ENCODE measurements at places on chromosomes 1 and 21.

DNA sequence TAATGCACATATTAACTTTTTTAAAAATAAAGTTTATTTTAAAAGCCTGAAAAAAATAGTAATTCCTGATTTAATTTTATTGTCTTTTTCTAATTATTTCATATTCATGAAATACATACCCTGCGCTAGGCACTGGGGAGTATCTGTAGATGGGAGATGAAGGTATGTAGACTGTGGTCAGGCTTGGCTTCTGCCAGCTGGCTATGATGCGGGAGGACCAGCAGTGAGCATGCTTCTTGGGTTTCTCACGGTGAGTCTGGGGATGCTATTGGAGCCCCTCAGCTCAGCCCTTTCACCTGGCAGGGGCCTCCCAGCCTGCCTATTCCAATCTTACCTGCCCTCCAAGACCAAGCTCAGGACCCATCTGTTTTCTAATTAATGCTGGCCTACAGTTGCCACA, 138.4 kb downstream of the NOS1AP start:
- DNase-seq = no peak

GRCh38 chr21:42878678-42878992, 704 bp downstream of the WDR4 start:
- DNase-seq = no peak

DNA sequence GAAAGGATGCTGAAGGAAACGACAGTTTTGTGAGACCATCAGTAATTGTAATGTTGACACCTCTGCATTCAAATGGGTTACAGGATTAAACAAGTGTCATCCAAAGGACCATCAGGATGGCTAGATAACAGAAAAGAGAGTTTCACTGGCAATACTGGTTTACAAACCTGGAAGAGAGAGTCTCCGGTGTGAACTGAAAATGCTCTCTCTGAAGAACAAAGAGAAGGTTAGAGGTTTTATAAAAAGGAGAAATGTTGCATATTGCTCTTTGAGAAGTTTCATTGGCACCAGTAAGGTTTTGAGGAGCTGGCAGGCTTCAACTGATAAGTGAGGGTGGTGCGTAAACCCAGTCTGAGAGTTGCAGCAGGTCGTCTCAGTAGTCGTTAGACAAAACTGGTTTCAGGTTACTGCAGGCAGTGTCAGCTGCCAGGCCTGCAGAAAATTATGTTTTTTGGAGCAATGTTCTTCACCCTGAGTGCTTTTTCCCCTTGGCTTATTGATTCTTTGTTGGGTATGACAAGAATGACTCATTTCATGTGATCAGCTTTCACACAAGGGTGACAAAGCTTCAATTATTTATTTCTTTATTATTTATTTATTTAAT, 42.2 kb downstream of the KCNK1 start:
- no peak for DNase-seq

GRCh38 chr1:171699531-171699930, 42.3 kb downstream of the VAMP4 start:
- no peak for DNase-seq

GRCh38 chr1:58409336-58409735, 137.2 kb downstream of the OMA1 start:
- DNase-seq = no peak

DNA sequence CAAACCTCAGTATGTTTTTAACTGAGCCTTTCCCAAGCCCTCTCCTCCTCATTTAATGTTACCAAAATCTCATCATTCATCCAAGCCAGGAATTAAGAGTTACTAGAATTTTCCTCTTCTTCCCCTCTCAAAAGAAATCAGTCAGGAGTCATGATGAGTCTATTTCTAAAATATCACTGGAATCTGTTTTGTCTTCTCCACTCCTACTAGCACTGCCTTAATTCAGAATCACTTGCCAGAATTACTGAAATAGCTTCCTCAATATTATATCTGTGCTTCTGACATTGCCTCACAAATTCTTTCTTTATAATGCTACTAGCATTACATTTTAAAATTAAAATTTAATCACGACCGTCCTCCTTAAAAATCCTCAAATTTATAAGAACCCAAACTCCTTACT, 106.1 kb downstream of the PTGER3 start:
- DNase-seq = no peak

GRCh38 chr1:163315773-163316374, 5.9 kb upstream of the NUF2 start:
- DNase-seq = no peak

DNA sequence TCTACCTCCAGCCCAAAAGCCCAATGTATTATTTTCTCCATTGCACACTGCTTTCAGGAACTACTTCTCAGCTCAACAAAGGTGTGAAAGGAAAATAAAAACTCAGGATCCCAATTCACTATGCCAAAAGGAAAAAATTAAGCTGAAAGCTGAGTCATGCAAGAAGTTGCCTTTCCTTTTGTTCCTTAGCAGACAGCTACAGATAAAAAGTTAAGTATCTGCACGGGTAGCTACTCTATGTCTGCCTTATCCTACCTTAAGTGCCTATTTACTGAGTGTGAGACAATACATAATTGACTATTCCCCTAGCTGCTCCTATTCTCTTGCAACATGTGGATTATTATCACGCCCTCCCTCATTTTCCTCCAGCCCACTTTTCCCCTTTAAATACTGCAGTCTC, 84.1 kb downstream of the ADCY10 start:
- no peak for DNase-seq

DNA sequence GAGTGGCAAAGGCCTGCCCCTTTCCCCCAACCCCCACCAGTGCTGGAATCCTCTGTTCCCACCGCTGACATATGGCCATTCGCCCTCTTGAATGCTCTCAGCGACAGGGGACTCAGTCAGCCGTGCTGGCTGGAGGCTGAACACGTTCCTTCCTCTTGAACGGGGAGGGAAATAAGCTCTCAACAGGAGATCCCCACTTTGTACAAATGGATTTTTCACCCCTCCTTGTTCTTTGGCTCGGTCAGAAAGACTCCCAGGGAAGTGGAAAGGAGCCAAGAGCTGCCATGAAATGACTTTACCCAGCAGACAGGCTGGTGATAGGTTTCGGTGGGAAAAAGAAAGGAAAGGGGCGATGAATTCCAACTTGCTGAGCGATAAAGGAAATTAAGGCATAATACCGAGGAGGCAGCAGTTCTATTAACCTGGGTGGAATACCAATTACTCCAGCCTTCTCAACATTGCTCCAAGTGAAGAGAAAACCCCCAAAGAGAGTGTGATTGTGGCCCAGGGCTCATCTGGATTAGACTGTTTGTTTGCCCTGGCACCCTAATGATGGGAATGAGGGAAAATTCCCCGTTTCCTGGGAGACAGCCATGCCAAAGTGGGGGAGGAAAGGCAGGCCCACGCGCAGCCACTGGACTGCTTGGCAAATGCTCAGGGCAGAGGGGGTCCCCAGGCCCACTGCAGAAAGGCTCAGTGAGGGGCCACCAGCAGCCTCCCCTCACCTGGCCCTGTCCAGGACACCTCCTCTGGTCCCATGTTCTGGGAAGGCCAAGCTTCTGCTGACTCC, 23.9 kb downstream of the LRP8 start:
- DNase-seq = no peak

DNA sequence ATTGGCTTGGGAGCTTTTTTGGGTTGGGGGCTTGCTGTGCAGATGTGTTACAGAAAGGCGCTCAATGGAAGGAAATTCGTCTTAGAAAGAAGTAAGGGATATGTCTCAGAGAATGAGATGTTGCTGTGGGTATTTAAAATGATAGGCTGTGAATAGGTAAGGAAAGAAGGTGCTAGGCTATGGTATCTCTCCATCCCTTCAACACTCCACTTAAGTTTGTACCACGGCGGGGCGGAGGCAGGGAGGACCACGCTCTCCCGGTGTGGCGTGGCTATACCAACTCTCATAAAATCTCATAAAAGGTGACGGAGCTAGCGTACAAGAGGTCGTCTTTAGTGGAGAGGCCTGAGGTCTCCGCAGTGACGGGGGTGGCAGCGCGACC, 305 bp upstream of the RPS6KC1 start:
- no peak for DNase-seq

DNA sequence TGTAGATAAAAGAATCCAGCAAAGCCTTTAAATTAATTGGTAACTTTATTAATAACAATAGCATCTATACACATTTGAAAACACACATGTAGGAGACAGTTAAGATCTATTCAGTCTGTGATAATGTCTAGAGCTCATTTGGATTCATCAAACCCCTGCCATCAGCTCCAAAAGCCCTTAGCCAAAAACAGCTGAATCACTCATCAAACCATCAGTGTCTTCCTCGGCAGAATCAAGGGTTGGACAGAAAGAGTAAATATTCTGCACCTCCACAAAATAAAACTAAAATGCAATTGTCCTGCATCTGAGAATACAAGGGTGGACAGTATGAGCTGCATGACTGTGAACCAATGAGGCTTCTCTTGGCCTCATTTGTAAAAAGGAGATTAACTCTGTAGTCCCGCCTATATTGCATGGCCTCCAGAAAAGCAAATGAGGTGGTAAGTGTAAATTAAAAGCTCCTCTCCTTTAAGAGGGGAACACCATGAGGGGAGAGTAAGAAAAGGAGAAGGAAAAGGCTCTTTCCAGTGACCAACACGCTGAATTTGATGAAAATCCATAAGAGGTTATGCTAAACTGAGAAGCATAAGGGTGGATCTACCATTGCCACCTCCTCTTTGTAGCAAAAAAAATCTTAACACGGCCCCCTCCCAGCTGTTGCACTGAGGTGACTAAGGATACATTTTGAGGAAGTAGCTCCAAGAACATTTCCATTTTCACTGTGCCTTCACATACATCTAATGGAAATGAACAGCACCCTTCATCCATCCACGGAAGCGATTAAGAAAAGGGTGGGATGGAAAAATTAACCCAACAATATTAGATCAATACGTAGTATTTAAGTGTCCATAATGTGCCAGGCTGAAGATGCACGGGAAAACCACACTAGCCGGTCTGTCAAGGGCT, 14.7 kb upstream of the BOLA1 start:
- DNase-seq = peak; percentile 58

DNA sequence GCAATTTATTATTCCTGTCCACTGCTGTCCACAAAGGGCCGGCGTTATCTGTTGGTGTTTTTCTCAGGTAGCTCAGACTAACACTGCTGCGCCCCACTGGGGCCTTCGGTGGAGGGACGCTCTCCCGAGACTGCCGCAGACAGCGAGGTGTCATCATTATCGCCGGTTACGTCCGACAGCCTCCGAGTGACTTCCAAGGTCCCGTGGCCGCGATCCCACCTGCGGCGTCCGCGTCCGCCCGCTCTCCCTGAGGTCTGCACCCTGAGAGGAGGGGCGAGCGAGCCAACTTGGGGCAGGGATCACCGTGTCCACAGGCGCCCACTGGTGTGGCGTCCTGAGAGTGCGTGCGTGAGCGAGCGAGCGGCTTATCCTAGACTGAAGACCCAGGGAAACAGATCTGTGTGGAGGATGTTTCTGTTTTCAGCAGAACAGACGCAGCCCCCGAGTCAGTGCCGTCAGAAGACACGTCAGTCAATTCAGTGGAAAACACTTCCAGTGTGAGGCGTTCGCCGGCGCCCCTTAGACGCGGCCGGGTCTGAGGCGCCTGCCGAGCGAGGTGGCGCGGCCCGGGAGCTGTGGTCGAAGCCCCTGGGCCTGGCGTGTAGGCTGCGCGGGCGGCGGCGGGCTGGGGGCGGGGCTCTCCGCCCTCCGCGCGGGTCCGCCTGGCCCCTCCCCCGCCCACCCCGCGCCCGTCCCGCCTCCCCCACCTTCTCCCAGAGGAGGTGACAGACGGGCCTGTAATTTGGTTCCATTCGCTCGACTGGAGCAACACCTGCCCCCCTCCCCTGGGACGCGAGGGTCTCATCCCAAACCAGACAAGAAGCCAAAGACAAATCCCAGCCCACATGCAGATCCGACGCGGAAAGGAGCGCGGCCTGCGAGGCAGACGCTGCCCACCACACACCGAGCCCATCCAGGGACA, 12.6 kb downstream of the NHLH2 start:
- peak; percentile 89 for DNase-seq

GRCh38 chr1:112358798-112359408, 37.1 kb upstream of the CTTNBP2NL start:
- DNase-seq = peak; percentile 68

- DNase-seq = no peak
Observed at GRCh38 chr1:19532519-19532918, 47.2 kb upstream of the CAPZB start.

DNA sequence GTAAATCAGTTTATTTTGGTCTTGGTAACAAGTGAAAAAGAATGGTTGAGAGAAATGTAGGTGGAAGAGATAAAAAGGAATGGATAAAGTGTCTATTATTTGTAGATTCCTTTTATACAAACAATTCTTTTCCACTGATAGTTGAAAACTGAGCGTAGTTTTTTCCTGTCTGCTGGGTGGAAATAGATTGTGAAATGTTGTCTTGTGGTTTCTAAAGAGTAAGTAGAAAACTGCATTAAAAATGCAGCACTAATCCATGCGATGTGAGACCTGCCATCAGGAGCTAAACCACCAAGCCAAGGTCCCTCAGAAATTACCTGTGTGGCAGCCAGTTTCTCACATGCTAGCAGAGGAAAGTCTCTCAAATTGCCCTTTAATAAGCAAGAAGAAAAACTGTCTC, 103.2 kb upstream of the SLC44A3 start:
- DNase-seq = no peak

DNA sequence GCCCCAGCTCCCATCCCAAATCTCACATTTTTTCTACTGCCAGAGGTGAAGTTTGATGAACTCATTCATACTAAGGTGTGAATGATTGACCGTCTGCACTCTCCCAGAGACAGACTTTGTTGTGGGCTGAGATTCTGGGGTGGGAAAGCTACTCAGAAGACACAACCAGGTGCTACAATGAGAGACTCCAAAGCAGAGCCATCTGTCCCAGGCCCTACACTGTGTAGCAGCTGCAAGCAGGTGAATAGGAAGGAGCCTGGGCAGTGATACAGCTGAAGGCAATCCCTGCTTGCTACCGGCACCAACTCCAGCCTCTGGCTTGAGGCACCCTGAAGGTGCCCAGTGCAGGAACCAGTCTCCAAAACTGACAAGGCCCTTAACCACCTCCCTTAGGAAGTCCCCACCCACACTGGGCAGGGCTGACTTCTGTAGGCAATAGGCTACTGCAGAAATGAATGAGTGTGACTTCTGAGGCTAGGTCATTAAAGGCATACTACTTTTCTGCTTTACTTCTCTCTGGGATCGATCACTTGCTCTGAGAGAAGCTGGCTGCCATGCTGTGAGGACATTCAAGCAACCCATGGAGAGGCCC, 79.7 kb upstream of the RUNX3 start:
- no peak for DNase-seq

GRCh38 chr1:50591598-50591997, 168.4 kb upstream of the DMRTA2 start:
- DNase-seq = no peak

GRCh38 chr1:90192408-90192807, 197.5 kb downstream of the ZNF326 start:
- DNase-seq = no peak

DNA sequence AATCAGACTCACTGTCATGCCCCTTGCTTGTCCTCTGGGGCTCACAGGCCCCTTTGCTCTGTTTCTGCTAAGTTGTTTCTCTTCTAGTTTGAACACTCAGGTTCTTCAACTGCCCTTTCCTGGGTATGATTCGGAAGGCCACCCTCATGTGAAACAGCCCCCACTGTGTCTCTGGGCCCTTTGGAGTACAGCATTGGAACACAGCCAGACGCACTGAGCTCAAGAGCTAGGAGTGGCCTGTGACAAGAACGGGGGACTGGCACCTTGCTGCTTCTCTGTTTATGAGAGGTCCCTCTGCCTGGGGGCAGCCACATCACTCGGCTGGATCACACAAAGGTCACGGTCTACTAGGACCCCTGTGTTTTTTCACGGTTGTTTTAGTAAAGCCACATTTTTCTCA, 114.4 kb upstream of the ZC3H12A start:
- DNase-seq = no peak

All from D341Med (cell line).